ENCODE measurements at places on chromosomes 3 and 15.

GRCh38 chr3:107633327-107634098 is 110.8 kb downstream of the BBX start:
- no peak for DNase-seq

DNA sequence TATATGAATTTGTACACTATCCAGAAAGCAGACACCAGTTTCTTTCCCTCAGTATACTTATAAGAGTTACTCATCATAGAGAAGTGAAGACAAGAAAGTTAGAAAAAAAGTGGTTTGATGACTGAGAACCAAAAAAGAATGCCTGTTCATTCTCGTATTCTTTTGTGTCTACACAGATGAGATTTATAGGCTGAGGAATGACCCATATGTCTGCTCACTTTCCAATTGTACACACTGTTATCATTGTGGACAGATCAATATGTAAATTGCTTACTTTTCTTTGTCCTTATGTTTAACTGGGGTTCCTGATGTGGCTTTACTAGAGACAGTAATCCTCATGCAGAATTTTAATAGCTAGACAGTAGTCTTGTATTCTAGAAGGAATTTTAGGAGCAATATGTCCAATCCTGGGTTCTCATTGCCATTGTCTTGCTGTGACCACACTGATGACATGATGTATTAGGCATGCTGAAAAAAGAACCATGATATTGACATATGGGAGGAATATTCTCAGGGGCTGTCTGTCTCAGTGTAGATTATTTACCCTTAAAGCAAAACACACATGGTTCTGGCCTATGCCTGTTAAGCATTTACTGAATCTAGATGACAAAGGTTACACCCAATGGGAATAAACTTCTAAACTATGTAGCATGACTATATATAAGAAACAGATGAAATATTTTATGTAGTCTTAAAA is 669.7 kb downstream of the ROBO1 start:
- DNase-seq, result no peak

DNA sequence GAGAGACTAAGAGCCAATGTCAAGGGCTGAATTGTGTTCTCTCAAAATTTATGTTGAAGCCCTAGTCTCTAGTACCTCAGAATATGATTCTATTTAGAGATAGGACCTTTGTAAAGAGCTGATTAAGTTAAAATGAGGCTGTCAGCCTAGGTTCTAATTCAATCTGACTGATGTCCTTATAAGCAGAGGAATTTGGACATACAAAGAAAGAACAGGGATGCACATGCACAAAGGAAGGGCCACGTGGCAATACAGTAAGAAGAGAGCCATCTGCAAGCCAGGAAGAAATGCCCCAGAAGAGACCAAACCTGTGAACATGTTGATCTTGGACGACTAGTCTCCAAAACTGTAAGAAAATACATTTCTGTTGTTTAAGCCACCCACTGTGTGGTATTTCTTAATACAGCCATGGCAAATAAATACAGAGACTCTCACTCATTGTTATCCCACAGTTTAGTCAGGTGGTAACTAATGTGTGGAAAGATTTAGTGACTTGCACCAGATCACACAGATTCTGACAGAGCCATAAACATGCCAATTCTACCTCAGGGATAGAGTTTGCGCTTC is 652.2 kb downstream of the NAALADL2 start:
- DNase-seq, result no peak

- no peak for DNase-seq
These were observed 1073.5 kb downstream of the FHIT start for GRCh38 chr3:60177726-60178125.

DNA sequence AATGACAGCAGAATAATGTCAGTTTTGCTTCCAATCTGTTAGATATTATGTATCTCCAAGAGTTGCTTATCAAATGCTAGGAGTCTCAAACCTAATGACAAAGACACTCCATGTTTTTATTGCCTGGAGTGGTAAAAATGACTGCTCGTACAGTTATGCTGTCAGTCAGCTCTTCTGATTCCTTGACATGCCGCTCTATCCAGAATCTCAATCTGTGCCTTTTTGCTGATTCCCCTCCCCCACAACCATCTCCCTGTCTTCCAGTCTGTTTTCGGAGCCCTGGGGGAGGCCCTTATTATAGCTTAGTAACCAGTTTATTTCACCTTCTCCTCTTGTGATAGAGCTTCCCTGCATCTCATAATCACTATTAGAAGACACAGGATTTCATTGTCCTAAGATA is 2.6 kb downstream of the MKRN2 start:
- DNase-seq, result no peak

- no peak for DNase-seq
These were observed 71.4 kb upstream of the PLSCR4 start for GRCh38 chr3:146322216-146322817.

- no peak for DNase-seq
These were observed 15.3 kb upstream of the RAMAC start for GRCh38 chr15:82970696-82971095.

- no peak for DNase-seq
These were observed 22.6 kb downstream of the CCDC191 start for GRCh38 chr3:114033721-114034120.

- no peak for DNase-seq
These were observed 25.9 kb downstream of the ETFA start for GRCh38 chr15:76285241-76285825.

- no peak for DNase-seq
These were observed 126.5 kb downstream of the FMN1 start for GRCh38 chr15:33068007-33068481.

DNA sequence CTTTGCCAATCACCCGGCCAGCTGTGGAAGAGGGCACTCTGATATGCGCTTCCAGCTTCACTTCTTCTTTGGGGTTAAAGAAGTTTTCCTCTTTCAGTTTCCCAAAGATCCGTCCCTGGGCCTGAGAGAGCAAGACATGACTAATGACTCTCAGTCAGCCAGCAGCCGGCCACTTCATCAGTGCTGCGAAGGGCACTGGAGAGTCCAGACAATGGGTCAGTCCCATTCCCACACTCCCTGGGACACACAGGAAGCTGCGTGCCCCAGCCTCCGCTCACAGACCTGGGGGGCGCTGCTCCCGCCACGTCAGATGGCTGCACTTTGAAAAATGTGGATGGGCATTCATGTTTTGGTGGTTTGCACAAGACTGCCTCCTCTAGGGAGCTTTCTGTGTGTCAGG is 63.3 kb downstream of the SENP2 start:
- no peak for DNase-seq

DNA sequence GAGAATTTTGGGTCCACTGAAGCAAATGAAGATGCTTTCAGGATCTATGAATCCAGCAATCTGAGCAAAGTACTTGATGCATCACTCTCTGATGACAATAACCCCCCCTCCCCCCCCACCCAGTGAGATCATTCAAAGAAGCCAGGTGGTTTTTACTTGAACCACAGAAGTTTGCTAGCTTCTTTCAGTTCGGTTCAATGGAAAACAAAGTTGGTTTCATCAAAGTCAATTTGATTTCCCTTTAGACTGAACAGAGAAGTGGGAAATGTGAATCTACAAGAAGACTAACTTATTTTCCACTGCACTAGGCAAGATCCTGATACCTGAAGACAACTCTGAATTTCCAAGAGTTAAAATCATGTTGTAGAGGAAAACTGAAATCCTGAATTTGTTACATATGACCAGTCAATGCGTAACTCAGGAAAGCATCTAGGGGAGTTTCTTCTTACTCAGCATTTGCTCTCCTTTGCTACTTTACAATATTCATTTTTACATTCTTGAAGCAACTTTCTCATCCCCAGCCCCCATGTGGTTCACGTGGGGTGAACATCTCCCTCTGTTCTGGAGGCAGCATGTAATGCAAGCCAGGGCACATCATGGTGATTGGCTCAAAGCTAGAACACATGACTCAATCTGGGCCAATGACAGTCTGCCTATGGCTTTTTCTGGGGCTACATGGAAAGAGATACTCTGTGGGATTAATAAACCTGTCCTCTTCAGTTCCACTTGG is 572.6 kb downstream of the FOXP1 start:
- peak; percentile 84 for DNase-seq

DNA sequence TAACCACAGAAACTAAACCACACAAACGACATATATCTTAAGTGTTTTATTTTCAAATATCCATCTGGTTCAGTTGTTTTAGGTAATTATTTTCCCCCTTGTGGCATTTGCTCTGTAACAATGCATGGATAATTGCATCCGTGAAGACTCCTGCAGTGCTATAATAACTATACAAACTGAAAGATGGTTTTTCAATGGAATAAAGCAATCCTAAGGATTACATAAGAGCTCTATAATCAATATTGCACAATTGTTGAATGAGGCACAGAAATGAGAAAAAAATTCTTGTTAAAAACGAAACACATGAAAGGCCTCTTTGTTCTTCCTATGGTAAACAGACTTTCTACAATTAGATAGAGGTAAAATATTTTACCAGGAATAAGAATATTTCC is 446.0 kb upstream of the EPHA3 start:
- DNase-seq, result no peak

DNA sequence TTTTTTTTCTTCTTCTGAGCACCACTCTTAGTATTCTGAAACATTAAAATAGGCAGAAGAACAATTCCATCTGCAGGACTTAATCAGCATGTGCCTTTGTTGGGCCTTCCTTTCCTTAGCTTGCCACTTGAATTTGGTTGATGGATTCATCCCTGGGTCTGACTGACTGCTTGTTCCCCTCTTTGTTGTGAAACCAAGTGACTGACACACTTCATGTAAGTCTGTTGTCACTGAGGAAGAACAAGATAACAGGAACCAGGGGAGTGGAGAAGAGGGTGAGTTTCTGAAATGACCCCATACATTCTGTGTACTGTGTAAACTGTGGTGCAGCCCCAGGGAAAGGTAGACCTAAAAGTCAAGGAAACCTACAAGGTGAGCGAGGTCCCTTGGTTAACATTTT is 188.7 kb upstream of the TBC1D5 start:
- DNase-seq, result no peak

DNA sequence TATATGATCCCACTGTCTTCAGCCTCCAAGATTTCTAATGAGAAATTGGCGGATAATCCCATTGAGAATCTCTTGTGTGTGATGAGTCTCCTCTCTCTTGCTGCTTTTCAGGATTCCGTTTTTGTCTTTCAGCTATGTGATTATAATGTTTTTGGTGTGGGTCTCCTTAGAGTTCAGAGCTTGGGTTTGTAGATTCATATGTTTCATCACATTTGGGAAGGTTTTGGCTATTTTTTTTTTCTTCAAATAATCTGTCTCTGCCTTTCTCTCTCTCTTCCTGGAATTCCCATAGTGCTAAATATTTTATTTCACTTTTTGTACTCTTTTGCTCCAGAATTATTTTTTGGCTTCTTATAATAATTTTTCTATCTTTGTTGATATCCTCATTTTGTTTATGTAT is 40.4 kb downstream of the SACM1L start:
- no peak for DNase-seq

DNA sequence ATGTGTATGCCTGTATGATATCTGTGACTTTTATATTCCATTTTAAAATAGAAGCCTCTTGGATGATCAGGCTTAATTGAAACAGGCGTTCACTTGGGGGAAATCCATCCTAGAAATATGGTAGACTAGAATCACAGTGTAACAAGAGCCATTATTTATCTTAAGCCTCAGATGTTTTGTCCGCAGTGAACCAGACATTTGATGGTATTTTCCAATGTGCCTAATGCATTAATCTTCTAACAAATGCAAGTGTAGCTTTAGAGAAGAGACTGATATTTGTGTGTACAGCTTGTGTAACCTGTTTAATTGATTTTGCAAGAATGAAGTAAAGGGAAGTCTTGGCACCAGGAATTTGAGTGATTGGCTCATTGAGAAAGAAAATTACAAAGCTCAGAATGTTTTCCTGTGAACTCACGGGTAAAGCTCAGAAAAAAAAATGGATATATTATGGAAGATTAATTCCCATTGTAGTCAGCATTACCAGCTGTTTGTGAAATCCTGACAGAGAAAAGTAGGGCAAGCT is 155.7 kb downstream of the SV2B start:
- DNase-seq, result no peak

All from stimulated activated CD4-positive, alpha-beta T cell treated with anti-CD3 and anti-CD28 coated beads, Interleukin-4, amount 100 ng/mL, for 24 hours (primary cell).